ENCODE measurements at places on chromosomes 4 and X.

GRCh38 chr4:88010966-88011365 lies 3.5 kb downstream of the PKD2 start:
- no peak for DNase-seq

DNA sequence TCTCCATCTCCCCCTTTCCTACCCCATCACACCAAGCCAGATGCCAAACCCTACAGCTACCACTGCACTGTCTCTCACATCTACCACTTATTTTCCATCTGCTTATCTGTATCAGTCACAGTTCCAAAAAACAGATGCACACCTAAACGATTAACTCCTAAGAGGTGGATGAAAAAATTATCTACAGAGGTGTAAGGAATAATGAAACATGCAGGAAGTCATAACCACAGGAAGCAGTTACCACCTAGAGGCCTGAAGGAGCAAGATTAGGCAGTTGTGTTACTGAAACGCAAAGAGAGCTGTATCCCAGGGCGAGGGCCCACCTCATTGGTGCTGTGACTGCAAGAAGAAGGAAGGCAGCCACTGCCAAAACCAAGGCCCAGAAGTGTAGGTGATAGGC lies 87.8 kb upstream of the FAM241A start:
- DNase-seq: no peak

DNA sequence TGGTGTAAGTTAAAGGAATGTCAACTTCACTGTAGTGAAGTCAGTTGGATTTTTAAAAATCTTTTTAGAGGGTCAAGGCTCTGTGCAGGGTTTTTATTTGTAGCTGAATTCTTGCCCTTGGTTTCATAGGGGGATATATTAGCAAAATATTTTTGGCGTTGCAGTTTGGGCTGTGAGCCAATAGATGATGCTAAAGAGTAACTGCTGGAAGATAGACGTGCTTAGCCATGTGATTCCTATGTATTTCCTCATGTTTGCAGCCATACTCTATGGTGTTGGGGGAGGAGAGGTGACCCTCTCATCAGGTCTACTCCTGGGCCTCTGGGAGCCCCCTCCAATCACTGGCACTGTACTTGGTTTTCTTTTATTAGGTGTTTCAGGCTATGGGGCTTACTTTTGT lies 246.7 kb upstream of the ARHGAP24 start:
- DNase-seq: no peak

GRCh38 chr4:5976431-5976830 lies 41.8 kb downstream of the C4orf50 start:
- DNase-seq: no peak
